ENCODE measurements at places on chromosomes 3 and 15. TPM values are rescaled to one million over a fixed set of nuclear protein-coding genes. Genes with fewer than 3 reads are reported as not detected.

Gene DUOXA2
- polyA plus RNA-seq = 0.84 TPM

Gene COL7A1
- polyA plus RNA-seq = 0.35 TPM

GRCh38 chr15:89362203-89363101 lies 27.8 kb upstream of the POLG start:
- no peak for DNase-seq
- H3K4me1 ChIP-seq = peaks cover 4% of the 10 kb centered on the region
- H3K4me3 ChIP-seq = no peak overlapping the region
- H3K27me3 ChIP-seq = peaks cover 85% of the 10 kb centered on the region
- H3K36me3 ChIP-seq = no peaks in the 10 kb centered on the region

Gene CP
- 4.5 TPM for polyA plus RNA-seq

DNA sequence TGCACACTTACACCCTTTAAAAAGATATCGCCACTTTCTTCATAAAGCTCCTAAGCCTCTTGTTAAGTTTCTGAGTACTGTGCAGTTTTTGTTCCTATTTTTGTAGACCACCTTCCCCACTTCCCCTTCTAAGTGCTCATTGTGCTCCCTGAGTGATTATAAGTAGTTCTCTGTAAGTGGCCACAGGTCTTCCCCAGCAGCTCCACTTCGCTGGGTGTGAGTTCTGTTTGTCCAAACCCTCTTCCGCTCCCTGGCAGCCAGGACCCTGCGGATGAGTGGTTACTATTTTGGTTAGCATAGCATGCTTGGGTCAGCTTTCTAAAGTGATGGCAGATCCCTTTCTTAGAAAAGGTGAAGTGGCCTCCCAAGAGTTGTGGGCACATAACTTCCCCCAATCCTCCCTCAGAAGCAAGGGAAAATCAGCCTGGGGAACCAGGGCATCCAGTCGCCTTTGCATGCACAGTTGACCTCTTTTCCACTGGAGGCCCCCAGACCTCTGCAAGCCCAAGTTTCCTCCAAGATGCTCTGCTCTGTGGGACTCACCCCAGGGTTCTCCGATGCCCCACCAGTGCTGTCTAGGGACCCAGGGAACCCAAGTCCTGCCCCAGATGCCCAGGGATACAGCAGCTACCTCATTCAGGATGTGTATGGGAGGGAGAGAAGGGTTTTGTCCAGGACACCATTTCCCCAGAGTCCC lies 69.6 kb downstream of the ATP10A start:
- no peak overlapping the region for H3K4me3 ChIP-seq
- H3K36me3 ChIP-seq = no peaks in the 10 kb centered on the region
- peak; percentile 40 for DNase-seq
- peaks cover 30% of the 10 kb centered on the region for H3K4me1 ChIP-seq
- no peaks in the 10 kb centered on the region for H3K27me3 ChIP-seq
- H3K27ac ChIP-seq = no peak overlapping the region

GRCh38 chr3:96449346-96449745 lies 365.0 kb upstream of the EPHA6 start:
- no peak overlapping the region for H3K27ac ChIP-seq
- no peaks in the 10 kb centered on the region for H3K4me1 ChIP-seq
- DNase-seq = no peak
- H3K27me3 ChIP-seq = no peaks in the 10 kb centered on the region
- no peak overlapping the region for H3K4me3 ChIP-seq

Gene EOMES
- 0.16 TPM for polyA plus RNA-seq

- H3K36me3 ChIP-seq = no peaks in the 10 kb centered on the region
- H3K27ac ChIP-seq = no peak overlapping the region
- H3K4me3 ChIP-seq = no peak overlapping the region
- DNase-seq = no peak
Measured at GRCh38 chr3:120057626-120058025, 36.6 kb downstream of the GSK3B start.

- H3K4me3 ChIP-seq = no peak overlapping the region
- no peaks in the 10 kb centered on the region for H3K4me1 ChIP-seq
- H3K36me3 ChIP-seq = no peaks in the 10 kb centered on the region
- H3K27ac ChIP-seq = no peak overlapping the region
- DNase-seq = no peak
Measured at GRCh38 chr3:147930232-147930807, 521.2 kb downstream of the ZIC1 start.

Gene GNAT1
- polyA plus RNA-seq = not detected

GRCh38 chr3:53056442-53056841 lies 10.6 kb upstream of the SFMBT1 start:
- no peaks in the 10 kb centered on the region for H3K27me3 ChIP-seq
- H3K27ac ChIP-seq = no peak overlapping the region
- no peaks in the 10 kb centered on the region for H3K4me1 ChIP-seq
- H3K4me3 ChIP-seq = no peak overlapping the region
- H3K36me3 ChIP-seq = no peaks in the 10 kb centered on the region

GRCh38 chr3:196517919-196518318 lies 2.8 kb upstream of the SMCO1 start:
- no peaks in the 10 kb centered on the region for H3K36me3 ChIP-seq
- no peaks in the 10 kb centered on the region for H3K4me1 ChIP-seq
- no peaks in the 10 kb centered on the region for H3K27me3 ChIP-seq
- no peak overlapping the region for H3K4me3 ChIP-seq

DNA sequence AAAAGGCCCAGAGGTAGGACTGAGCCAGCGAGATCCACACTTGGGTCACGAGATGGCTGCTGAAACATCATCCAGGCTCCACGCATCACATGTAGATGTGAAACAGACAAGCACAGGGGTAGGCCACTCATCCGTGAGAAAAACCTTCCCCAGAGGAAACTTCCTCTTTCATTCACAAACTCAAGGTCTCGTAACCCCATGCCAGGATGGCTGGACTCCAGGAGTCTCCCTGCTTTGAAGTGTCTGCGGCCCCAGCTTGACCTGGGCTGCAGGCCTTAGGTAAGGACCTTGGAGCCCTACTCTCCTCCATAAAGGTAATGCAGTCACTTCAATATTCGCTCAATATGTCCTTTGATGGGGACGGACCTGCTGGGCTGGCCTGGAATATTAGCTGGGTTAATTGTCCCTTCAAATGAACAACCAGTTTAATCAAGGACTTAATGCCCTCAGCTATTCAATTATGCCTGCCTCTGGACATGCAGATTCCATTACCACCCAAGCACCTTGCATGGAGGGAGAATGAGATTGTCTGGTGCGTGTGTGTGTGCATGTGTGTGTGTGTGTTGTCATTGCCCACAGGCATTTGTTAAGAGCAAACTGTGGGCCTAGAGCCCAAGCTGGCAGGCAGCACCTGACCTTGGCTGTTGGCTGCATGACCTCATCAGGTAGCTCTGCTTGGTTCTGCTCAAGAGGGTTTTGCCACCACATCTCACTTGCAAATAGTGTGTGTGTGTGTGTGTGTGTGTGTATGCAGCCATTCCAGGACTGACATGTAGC lies 186.9 kb upstream of the TLE3 start:
- H3K4me1 ChIP-seq = no peaks in the 10 kb centered on the region
- DNase-seq = peak; percentile 75
- H3K27me3 ChIP-seq = no peaks in the 10 kb centered on the region
- H3K36me3 ChIP-seq = no peaks in the 10 kb centered on the region

Gene GPR171
- 0.44 TPM for polyA plus RNA-seq

DNA sequence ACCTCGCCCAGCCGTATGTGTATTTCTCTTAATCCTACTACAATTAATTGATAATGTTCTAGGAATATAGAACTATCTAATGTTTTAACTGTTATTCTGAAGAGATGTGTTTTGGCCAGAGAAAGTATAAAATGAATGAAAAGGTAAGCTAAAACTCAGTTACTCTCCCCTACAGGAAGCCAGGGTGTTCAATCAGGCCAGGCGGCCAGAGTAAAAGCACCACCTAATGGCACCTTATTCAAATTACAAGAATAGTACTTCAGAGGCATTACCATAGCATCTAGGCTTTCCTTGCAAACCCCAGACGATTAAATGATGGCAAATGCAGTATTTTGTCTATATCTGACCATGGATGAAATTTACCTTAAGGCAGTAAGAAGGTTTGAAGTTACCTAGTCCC lies 10.4 kb downstream of the SLC12A8 start:
- no peaks in the 10 kb centered on the region for H3K36me3 ChIP-seq
- no peak overlapping the region for H3K27ac ChIP-seq
- H3K4me1 ChIP-seq = no peaks in the 10 kb centered on the region
- no peak for DNase-seq
- no peaks in the 10 kb centered on the region for H3K27me3 ChIP-seq

Gene SOX14
- not detected for polyA plus RNA-seq

Gene CSPG4
- polyA plus RNA-seq = 0.55 TPM

Gene SLC28A2
- polyA plus RNA-seq = 0.03 TPM

GRCh38 chr3:64055076-64055475 lies 31.8 kb upstream of the PSMD6 start:
- no peak for DNase-seq
- no peaks in the 10 kb centered on the region for H3K27me3 ChIP-seq
- no peaks in the 10 kb centered on the region for H3K4me1 ChIP-seq

Gene TMIE
- polyA plus RNA-seq = 5.4 TPM

- no peaks in the 10 kb centered on the region for H3K36me3 ChIP-seq
- no peak for DNase-seq
- no peak overlapping the region for H3K27ac ChIP-seq
- H3K27me3 ChIP-seq = no peaks in the 10 kb centered on the region
Measured at GRCh38 chr15:80864666-80865065, 85.5 kb downstream of the CEMIP start.

Gene KLHL6
- polyA plus RNA-seq = 1.2 TPM

DNA sequence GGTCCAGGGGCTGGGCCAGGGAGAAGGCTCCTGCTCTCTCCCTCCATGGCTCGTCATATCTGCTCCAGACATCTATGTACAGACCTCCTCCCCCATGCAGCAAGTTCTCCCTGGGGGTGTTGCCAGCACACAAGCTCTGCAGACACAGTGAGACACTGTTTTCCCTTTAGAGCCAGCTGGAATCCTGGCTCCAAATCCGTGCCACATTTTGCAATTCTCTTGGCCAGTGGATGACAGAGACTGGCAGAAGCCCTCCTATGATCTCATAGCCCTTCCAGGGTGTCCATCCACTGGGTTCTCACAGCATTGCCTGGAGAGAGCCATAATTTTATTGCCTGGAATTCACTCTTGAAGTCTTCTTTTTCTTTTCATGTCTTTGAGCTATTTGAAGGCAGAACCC lies 203.9 kb downstream of the TLE3 start:
- H3K4me1 ChIP-seq = no peaks in the 10 kb centered on the region
- H3K36me3 ChIP-seq = no peaks in the 10 kb centered on the region
- H3K27me3 ChIP-seq = peaks cover 3% of the 10 kb centered on the region
- no peak for DNase-seq
- H3K4me3 ChIP-seq = no peak overlapping the region
- no peak overlapping the region for H3K27ac ChIP-seq

Gene SH2D7
- not detected for polyA plus RNA-seq

- H3K27ac ChIP-seq = no peak overlapping the region
- H3K4me1 ChIP-seq = no peaks in the 10 kb centered on the region
- H3K36me3 ChIP-seq = no peaks in the 10 kb centered on the region
- no peak overlapping the region for H3K4me3 ChIP-seq
Measured at GRCh38 chr15:70243686-70244540, 146.2 kb upstream of the TLE3 start.

DNA sequence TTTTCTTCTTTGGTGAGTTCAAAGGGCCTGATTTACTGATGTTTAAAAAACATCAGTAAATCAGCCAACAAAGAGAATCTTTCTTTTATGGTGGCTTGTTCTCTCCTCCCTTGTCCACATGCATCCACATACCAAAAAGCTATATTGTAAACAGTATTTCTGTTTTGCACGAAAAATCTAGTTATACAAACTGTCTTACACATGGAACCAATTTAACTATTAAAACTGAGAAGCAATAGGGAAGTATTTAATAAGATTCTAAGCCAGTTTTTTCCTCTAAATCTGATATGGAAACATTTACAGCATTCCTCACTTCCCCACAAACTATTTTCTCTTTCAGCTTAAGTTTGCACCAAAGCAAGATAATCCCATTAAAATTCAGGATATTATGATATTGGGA lies 110.8 kb upstream of the ICE2 start:
- DNase-seq = no peak
- H3K27me3 ChIP-seq = no peaks in the 10 kb centered on the region
- no peak overlapping the region for H3K4me3 ChIP-seq

GRCh38 chr15:92510163-92510882 lies 116.6 kb downstream of the ST8SIA2 start:
- H3K4me3 ChIP-seq = no peak overlapping the region
- no peaks in the 10 kb centered on the region for H3K4me1 ChIP-seq
- DNase-seq = no peak
- H3K27ac ChIP-seq = no peak overlapping the region
- H3K36me3 ChIP-seq = no peaks in the 10 kb centered on the region
- H3K27me3 ChIP-seq = no peaks in the 10 kb centered on the region

DNA sequence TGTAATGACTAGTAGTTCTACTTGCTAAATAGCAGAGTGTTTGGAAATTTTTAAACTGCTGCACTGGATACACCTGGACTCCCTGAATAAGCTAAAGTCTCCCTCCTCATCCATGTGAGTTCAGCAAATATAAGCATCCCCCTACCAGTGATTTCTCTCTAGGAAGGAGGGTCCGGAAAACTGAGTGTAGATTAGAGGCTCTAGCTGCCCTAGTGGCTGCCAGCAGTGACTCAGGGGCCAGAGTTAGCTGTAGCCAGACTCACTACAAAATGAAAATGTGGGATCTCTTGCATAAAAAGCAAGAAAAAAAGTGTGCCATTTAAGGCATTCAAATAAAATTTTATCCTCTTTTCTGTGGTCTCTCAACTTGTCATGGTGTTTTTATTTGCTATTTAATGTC lies 485.0 kb upstream of the ATP11B start:
- DNase-seq = no peak
- no peaks in the 10 kb centered on the region for H3K4me1 ChIP-seq
- H3K36me3 ChIP-seq = no peaks in the 10 kb centered on the region
- H3K4me3 ChIP-seq = no peak overlapping the region
- no peaks in the 10 kb centered on the region for H3K27me3 ChIP-seq

GRCh38 chr15:27490867-27491595 lies 520.0 kb downstream of the GABRG3 start:
- H3K36me3 ChIP-seq = no peaks in the 10 kb centered on the region
- no peak overlapping the region for H3K4me3 ChIP-seq
- H3K4me1 ChIP-seq = no peaks in the 10 kb centered on the region
- H3K27ac ChIP-seq = no peak overlapping the region
- no peak for DNase-seq
- no peaks in the 10 kb centered on the region for H3K27me3 ChIP-seq

All from adrenal gland (tissue), 19 donors.